ENCODE measurements at places on chromosomes 2 and 18.

- no peak for DNase-seq
Measured at GRCh38 chr18:44920441-44920840, 239.8 kb downstream of the SETBP1 start.

DNA sequence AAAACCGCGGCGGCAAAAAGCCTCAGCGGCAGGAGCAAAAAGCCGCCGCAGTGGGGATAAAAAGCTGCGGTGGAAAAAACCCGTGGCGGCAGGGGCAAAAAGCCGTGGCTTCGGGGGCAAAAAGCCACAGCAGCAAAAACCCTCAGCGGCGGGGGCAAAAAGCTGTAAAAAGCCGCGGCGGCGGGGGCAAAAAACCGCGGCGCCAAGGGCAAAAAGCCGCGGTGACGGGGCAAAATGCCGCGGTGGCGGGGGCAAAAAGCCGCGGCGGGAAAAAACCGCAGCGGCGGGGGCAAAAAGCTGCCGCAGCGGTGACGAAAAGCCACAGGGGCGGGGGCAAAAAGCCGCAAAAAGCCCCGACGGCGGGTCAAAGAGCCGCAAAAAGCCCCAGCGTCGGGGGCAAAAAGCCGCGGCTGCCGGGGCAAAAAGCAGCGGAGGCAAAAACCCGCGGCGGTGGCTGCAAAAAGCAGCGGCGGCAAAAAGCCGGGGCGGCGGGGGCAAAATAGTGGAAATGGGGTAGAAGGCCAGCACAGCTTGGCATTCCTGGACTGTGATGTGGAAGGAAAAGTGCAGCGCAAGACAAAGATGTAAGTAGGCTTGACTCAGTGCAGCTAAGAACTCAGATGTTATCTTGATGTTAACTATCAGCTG is 151.8 kb downstream of the ANKRD30BL start:
- DNase-seq = no peak

- no peak for DNase-seq
Measured at GRCh38 chr2:68284896-68285295, 32.6 kb upstream of the PPP3R1 start.

DNA sequence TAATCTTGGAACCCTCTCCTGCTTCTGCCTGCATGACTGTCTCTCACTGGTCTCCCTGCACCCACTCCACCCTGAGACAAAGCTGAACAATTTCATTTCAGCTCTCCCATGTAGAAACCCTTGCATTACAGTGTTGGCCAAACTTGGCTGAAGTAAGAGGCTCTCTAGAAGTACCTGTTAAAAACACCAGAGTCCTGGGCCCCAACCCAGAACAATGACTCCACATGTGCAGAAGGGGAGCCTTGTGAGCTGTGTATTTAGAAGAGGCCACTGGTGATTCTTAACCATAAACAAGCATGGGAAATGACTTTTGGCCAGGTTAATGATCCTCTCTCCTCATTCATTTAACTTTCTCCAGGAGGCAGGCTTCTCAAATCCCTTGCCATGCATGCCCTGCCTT is 254.8 kb downstream of the SETBP1 start:
- DNase-seq = no peak

DNA sequence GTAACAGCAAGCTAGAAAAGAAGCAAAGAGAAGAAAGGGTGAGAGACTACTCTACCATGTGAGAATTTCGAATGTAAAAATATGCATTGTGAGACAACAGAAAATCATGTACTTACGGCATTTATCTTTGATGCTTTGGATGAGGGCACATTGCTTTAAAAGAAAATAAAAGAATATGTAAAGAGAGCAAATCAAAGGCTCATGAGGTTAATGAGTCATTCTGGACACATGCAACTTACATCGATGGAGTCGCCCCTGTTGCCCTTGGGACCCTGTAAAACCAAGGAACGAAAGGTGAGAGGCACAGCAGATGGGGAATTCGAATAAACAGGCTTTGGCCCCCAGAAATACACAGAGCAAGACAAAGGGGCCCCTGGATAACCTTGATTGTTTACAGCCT is 69.0 kb downstream of the COL6A3 start:
- no peak for DNase-seq

- DNase-seq = no peak
Measured at GRCh38 chr2:231168460-231169139, 29.8 kb upstream of the ARMC9 start.

DNA sequence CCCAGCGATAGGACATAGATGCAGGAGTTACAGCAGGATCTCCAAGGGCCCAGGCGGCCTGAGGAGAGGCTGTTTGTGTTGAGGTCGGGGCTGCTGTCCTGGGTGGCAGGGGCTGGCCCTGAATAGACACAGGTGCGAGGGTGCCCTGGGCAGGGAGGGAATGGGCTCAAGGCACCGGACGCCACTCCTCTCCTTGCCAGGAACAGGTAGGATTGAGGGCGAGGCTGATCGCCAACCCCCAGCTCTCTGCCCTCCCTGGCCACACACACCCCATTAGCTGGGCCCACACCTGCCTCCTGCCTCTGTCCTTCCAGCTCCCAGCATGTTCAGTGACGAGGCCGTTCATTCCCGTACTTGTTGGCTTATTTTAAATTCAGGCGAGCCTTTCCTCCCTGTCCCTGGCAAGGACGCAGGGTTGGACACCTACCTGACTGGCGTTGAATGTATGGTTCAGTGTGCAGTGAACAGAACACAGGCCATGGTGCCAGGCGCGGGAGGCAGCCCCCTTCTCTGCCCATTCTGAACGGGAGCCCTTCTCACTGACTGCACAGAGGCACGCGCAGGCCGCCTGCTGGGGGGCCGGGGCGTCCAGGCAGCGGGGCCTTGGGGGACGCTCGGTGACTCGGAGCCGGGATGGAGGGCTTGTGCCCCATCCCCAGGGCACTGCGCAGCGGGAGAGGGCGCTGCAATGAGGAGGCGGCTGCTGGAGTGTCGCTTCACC is 41.3 kb upstream of the SNED1 start:
- no peak for DNase-seq

GRCh38 chr2:72603481-72603880 is 222.4 kb downstream of the EXOC6B start:
- DNase-seq = no peak

- DNase-seq = no peak
Measured at GRCh38 chr18:35289293-35289692, 736 bp downstream of the ZSCAN30 start.

- no peak for DNase-seq
Measured at GRCh38 chr2:62227386-62228075, 31.6 kb downstream of the B3GNT2 start.

- DNase-seq = no peak
Measured at GRCh38 chr2:30074023-30074422, 72.8 kb upstream of the YPEL5 start.

DNA sequence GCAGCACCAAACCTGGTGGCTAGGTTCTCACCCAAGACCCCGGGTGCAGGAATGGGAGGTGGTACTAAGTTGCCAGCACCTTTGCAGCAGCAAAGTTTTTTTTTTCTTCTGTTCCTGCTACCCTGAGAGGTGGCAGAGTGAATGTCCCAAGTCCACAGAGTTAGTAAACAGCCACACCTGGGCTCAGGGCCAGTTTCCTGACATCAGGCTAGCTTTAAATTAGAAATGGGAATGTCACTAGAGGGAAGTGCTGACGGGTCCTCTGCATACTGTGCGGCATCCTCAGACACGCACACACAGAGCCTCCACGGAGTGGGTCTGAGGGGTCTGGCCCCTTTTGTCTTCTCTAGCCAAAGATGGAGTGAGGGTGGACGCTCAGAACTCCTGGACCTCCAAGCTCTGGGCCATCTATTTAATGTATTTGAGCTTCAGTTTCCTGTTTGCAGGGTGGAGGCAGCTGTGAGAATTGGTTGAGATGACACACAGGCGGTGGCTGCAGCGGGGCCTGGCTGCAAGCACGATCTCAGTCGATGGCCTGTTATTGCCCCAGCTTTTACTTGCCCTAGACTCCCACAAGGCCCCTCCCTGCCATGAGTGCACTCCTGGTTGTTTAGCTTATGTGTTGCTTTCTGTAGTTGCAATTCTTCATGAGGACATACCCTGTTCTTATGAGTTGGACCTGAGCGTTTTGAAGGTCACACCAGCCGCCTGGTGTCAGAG is 751.4 kb upstream of the HS6ST1 start:
- DNase-seq = no peak

DNA sequence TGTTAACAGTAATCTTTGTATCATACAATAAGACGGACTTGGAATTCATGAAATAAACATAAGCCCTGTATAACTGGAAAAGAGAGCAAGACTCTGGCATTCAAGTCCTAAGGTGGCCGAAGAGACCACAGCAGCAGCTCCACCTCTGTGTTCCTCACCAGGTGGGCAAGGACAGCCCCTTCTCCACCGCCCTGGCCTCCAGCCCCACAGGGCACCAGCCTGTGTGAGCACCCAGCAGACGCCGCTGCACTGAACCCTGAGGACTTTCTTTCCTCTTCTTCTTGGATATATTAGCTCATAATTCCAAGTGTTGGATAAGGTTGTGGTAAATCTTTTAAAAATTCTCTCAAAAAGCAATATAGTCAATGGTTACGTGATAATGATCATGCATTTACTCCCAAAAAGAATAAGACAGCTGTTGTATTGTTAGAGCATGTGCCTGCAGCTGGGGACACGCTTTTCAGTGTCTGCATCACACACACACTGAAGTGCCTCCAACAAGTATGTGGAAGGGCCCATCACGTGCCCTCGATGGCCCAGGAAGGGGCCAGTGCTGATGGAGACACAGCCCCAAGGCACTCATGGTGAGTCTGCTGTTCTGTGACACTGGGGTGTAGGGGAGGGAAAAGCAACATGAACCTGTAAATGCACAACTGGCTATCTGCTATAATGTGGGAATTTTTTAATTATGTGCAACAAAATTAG is 26.8 kb downstream of the FAM178B start:
- DNase-seq = no peak

GRCh38 chr18:68418881-68419280 is 296.0 kb downstream of the TMX3 start:
- DNase-seq = no peak

DNA sequence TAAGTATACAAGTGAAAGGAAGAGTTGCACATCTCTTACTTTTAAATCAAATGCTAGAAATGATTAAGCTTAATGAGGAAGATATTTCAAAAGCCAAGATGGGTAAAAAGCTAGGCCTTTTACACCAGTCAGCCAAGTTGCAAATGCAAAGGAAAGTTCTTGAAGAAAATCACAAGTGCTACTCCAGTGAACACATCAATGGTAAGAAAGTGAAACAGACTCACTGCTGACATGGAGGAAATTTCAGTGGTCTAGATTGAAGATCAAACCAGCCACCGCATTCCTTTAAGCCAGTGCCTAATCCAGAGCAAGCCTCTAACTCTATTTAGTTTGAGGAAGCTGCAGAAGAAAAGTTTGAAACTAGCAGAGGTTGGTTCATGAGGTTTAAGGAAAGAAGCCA is 79.1 kb downstream of the RBBP8 start:
- DNase-seq = no peak

GRCh38 chr2:18404708-18405107 is 155.7 kb downstream of the RDH14 start:
- DNase-seq = no peak

DNA sequence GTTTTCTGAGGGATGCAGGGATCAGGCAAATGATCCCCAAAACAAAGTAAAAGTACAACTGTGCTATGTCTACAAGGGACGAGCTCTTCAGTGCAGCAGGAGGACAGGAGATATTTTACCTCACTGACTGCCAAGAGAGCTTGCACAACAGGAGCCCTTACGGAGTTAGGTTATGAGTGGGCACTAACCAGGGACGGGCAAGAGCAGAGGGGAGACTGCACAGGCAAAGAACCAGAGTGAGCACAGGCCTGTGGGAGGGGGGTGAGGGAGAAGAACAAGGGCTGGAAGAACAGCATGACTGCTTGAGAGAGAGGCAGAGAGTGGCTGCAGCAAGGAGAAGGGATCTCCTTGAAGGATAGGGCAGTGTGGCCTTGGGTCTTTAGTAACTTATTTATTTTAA is 101.1 kb upstream of the PID1 start:
- DNase-seq = no peak

DNA sequence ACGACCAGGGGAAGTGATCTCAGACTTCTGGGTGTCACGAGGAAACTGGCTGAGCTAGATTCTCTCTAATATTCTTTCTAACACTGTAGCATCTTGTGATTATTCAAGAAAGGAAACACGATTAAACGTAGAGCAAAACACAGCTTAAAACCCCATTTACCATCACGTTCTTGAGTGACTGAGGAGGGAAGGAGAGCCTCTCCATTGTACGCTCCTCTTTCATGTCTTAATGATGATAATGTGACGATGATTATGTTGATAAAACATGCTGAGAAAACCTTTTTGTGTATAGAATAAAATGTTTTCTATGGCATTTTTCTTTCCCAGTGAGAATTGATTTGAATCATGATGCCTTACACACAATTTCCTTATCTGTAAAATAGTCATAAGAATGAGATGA is 705.6 kb upstream of the ID2 start:
- DNase-seq = no peak

DNA sequence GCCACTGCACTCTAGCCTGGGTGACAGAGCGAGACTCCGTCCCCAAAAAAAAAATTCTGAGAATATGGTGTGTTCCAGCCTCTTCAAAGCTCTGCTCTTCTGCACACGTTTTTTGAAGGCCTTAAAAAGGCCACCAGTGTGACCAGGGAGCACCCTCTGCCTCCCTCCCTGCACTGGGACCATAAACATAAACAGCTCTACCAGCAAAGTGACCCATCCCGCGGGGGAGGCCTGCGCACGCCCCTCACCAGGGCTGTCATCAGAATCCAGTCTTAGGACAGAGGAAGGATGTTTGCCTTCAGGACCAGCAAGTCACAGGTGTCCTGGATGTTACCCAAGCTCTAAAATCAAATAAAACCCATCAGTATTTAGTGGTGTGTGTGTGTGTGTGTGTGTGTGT is 23.2 kb upstream of the B3GNT7 start:
- no peak for DNase-seq

- DNase-seq = no peak
Measured at GRCh38 chr2:201152517-201152916, 30.4 kb upstream of the CASP10 start.

- DNase-seq = no peak
Measured at GRCh38 chr2:134836986-134837385, 1.4 kb upstream of the ACMSD start.

GRCh38 chr18:78518805-78519204 is 460.8 kb upstream of the SALL3 start:
- no peak for DNase-seq

- DNase-seq = no peak
Measured at GRCh38 chr2:88250404-88250803, 80.3 kb downstream of the THNSL2 start.

- no peak for DNase-seq
Measured at GRCh38 chr2:110113961-110114591, 1.5 kb downstream of the MALL start.
